ENCODE measurements at places on chromosomes 1 and 21.

DNA sequence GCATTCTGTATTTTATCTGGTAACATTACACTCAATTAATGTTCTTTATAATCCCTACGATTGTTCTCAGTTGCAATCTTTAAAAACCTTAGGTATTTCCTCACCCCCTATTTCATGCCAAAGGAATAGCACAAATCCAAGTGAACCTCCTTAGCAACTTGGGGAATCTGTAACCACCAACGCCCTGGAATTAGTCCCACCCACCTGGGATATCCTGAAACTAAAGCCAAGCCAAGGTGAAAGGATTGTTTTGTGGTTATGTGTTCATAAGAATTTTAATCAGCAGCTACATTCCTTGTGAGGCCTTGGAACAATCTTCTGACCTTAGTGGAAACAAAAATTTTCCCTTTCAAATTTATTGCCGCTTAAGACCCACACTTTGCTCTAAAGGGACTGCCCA, 908.7 kb downstream of the TTLL7 start:
- DNase-seq = no peak

GRCh38 chr1:41486371-41487125, 2.1 kb upstream of the EDN2 start:
- DNase-seq = peak; percentile 51

GRCh38 chr1:168507828-168508227, 36.0 kb downstream of the XCL2 start:
- no peak for DNase-seq

GRCh38 chr1:196407358-196408051, 200.7 kb downstream of the KCNT2 start:
- no peak for DNase-seq

DNA sequence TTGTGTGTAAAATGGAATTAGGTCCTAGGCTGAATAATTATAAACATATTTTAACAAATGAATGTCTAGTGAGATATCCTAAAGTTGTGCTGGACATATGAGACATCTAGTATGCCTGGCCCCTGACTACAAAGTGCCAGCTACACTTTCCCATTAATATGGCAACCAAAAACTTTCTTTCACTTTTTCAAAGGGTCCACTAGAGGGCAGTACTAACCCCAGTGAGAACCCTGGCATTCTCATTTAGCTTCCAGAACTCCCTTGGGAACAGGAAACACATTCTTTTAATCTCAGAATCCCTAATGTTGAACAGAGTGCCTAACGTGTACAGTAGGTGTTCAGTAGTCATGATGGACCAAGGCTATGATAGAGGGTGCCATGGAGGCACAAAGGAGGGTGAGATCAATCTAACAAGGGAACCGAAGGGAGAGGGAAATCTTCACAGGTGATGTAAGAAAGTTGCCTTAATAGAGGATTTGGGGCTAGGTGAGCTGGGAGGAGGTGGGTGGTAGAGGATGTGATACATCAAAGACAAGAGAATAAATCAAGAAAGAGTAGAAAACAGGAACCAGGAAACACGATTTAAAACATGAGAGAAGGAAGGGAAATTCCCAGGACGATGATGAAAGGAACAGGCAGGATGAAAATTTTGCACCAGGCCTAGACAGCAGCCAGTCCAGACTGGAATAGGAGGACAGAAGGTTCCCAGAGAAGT, 41.6 kb downstream of the NSL1 start:
- no peak for DNase-seq

DNA sequence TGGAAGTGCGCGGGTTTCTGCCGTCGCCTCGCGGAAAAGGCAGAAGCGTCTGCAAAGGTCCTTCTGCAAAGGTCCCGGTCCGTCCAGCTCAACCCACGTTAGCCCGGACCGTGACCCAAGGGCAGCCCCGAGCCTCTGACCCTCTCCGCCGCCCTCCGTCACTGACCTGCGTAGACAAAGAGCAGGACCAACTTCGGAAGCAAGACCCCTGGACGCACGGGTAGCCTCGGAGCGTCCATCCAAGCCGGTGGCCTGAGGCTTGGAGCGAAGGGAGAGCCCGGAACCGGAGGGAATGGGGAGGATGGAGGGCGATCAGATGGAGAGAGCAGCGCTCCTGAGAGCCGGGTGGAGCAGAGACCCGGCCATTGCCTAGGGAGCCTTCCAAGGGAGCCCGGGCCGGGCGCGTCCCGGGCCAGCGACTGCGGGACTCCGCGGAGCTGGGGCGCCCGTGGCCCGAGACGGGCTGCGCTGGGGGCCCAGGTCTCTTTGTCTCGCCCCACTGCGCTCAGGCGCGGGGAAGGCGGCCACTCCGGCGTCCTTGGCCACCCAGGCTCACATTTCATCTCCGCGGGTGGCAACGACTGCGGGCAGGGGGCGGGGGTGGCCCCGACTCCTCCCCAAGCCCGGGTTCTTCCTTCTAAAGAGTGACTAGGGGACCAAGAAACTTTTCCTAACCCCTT, at the start of gene CYYR1:
Gene CYYR1, minus strand, starts transcription at position 585 of the 680 bp plus-strand sequence. Its CDS starts 346 bp downstream, at position 239.
- DNase-seq = peak; percentile 2

DNA sequence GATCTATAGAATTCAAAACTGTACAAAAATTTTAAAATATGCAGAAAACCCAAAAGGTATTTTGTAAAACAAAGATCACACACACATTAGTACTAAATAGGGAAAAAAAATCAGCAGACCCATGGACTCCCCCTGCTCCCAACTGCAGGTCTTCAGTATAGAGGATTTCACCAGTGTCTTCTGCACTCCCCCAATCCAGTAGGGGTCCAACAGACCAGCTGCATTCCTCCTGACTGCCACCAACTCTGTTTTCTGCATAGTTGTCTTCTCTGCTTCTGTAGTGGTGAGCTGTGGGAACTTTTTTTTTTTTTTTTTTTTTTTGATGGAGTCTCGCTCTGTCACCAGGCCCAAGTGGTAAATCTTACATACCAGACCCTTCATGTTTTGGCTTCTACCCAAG, 21.9 kb downstream of the CLCA2 start:
- DNase-seq = no peak

DNA sequence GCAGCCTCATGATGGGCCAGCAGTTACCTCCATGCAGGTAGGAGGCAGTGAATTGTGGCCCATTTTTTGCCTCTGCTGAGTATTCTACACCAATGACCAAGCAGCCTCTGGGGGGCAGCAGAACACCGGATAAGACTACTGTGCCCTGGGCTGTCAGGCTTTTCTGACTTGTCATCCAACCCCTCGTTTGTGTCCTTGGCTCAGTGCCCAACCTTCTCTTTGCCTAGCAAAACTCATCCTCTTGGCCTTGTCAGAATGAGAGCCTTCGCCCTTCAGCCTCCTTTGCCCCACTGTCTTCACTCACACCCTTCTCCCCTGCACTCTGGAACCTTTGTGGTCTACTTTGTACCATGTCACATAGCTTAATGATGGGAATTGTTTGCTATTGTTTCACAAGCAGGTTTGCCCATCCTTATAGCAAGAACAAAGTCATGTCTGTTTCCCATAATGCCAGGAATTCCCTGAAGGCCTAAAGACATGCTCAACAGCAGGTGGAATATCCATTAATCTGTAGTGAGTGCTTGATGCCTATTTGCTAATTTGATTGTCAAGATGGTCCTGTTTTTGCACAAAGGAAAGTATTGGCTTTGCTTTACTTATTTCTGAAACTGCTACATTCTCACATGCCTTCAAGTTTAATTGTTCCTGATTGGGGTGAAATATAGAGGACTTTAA, 255.9 kb downstream of the HHAT start:
- DNase-seq = peak; percentile 93

DNA sequence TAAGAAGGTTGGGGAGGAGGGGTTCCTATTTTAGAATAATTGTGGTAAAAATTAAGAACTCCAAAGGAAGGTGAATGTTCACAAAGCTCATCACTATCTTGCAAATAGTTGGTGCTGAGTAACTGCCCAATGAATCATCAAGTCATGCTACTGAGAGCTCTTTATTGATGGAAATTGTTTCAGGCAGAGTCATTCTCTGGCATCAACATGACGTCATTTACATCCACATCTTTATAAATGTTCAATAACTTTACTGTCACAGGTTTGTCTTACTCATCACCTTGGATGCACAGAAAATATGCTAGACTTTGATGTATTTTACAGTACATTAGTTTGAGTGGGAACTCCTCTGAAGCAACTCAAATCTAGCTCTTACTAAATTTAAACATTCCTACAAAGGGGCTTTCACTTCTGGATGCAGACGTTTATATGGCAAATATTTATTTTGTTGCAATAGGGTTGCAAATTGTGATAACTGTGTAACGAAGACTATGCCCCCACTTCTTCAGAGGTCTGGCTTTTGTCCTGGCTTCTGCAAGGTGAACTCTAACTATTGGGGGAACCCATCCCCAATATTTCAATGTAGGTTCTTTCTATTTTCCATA, 273.7 kb upstream of the AJAP1 start:
- no peak for DNase-seq

DNA sequence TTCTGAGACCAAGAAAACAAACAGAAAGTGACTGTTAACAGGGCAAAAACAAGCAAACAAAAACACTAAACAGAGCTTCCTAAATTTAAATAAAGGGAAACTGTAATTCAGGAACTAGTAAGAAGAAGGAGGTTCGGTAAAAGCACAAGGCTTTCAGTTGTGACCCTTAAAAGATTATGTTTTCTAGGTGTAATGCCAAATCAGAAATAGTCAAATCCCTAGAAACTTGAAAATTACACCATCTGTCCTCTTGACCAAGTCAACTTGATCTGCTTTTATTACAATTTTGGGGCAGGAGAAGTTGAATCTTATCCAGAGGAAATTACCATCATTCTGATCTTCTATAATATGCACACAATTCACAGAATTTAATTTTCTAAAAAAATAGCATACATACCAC, 754.0 kb upstream of the ADGRL4 start:
- DNase-seq = no peak

DNA sequence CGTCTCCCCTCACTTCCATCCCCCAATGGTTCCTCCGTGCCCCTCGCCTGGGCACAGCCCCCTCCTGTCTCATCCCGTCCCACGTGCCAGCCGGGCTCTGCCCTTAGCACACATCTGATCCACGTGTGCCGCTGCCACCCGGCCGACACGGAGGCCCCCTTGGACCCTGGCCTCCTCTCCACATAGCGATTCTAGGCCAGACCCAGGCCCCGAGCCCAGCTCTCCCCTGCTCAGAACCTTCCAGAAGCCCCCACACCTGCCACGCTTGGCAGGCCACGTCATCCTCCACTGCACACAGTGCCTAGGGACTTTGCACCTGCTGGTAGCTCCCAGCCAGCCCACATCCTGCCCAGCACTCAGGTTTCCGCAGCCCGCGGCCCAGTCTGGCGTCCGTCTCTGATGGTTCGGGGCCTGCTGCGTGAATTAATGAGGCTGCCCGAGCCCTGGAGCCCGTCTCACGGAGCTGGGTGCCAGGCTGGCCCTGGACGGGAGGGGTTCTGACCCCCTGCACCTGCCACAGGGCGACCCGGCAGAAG, 20.1 kb downstream of the PLCH2 start:
- no peak for DNase-seq

- peak; percentile 84 for DNase-seq
Measured at GRCh38 chr1:52658795-52659194, 25.8 kb downstream of the SHISAL2A start.

DNA sequence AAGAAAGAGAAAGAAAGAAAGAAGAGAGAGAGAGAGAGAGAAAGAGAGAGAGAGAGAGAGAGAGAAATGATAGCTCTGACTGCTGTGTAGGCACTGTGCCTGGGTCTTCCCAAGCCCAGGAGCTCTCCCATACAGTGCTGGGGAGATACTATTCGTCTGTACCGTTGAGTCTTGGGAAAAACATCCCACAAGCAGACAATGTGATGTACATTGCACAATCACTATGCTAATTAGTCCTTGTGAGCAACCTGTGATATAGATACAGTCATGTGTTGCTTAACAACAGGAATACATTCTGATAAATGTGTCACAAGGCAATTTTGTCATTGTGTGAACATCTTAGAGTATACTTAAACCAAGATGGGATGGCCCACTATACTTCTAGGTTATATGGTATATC, 381.0 kb downstream of the HHAT start:
- no peak for DNase-seq

- DNase-seq = no peak
Measured at GRCh38 chr1:19926296-19927129, 3.1 kb upstream of the PLA2G2E start.

- DNase-seq = no peak
Measured at GRCh38 chr1:169853341-169853740, 40.4 kb downstream of the SCYL3 start.

- DNase-seq = no peak
Measured at GRCh38 chr1:9078015-9078751, 8.7 kb upstream of the SLC2A5 start.

- no peak for DNase-seq
Measured at GRCh38 chr1:196372896-196373536, 235.2 kb downstream of the KCNT2 start.

DNA sequence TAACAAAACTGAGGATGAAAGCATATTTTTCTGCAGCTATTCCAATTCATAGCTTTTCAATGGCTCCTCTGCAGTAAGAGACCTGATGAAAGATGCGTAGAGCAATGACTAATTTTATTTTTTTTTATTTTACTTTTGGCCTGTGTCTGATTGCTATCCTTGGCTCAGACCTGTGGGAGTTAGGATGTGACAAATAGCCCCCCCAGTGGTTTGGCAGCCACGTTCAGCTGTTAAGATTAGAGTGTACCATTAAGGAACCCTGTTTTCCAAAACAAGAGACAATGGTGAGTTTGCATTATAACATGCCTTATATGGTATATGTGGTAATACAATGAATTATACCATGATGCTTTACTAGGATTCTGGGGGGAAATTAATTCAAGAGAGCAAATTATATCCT, 264.7 kb downstream of the CACNA1E start:
- DNase-seq = no peak

DNA sequence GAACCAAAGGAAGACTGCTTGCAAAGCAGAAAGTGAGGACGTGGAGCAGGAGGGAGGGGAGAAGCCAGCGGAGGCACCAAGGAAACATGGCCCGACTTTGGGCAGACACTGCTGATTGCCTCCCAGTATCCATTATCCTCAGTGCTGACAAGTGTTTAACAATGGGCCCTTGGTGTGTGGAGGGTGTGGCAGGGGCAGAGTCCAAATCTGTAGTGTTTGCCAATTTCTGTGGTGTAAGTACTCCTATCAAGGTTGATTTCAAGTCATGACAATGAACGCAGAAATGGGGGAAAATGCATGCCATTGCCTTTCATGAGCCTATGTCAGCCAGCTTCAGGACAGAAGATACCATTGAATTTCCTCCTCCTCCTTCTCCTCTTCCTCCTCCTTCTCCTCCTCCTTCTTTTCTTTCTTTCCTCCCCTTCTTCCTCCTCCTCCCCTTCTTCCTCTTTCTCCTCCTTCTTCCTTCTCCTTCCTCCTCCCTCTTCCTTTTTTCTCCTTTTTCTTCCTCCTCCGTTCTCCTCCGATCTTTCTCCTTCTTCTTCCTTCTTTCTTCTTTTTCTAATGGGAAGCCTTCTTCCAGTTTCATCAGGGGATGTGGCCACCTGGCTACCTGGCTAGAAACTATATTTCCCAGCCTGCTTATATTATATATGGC, 10.3 kb upstream of the PHC2 start:
- DNase-seq = no peak

Measured in thyroid gland (tissue), 4 donors.